GM13976 (cell line): ENCODE measurements at places on chromosomes 3 and 15.

DNA sequence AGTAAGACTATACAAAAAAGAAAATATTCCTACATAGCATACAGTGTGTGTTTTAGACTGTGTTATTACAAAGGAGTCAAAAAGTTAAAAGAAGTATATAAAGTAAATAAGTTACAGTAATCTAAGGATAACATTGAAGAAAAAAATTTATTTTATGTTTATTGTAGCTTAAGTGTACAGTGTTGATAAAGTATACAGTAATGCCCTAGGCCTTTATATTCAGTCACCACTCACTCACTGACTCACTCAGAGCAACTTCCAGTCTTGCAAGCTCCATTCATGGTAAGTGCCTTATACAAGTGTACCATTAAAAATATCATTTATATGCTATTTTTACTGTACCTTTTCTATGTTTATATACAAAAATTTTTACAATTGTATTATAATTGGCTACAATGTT, 220.1 kb downstream of the BCHE start:
- DNase-seq, result no peak

- DNase-seq, result peak; percentile 52
Observed at GRCh38 chr3:186330772-186331460, 31.1 kb downstream of the DGKG start.

DNA sequence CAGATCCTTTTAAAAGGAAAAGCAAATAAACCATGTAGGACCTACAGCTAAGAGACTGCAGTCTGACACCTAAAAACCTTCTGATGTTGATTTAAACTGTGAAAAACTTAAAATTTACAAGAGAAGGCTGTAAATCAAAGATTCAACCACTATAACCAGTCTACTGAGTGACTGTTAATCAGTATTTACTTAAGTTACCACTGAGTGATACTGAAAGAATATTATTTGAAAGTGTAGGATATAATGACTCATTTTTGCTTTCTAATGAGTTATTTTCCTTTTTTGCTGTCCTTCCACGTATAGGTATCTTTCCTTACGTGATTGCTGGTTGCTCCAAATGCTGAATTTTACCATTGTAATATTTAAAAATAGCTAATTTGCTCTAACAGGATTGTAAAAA, 44.6 kb downstream of the RFX7 start:
- peak; percentile 11 for DNase-seq

- no peak for DNase-seq
Observed at GRCh38 chr15:95302206-95302605, 1028.3 kb upstream of the NR2F2 start.

DNA sequence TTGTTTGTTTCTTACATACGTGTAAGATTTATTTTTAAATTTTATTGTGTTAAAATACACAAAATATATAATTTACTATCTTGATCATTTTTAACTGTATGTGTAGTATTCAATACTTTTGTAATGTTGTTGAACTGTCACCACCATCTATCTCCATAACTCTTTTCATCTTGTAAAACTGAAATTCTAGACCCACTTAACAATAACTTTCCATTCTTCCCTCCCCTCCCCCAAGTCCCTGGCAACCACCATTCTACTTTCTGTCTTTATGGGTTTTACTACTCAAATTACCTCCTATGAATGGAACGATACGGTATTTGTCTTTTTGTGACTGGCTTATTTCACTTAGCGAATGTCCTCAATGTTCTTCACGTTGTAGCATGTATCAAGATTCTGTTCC, 262.1 kb upstream of the CHRM5 start:
- no peak for DNase-seq

DNA sequence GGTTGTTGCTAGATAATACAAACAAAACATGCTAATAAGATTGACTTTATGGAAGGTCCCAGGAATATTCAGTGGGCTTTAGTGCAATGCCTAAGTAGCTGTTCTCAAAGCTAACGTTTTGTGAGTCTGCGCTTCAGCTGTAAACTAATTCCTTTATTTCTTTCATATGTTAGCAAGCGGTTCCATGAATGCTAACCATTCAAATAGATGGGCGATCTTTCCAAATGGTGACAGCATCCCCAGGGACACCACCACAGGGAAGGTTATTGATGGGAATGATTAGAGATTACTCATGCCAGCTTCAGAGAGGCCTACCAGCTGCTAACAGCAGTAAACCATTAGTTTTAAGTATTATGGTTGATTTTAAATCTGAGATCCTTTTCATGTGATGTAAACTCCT, 405.7 kb upstream of the MCTP2 start:
- no peak for DNase-seq

DNA sequence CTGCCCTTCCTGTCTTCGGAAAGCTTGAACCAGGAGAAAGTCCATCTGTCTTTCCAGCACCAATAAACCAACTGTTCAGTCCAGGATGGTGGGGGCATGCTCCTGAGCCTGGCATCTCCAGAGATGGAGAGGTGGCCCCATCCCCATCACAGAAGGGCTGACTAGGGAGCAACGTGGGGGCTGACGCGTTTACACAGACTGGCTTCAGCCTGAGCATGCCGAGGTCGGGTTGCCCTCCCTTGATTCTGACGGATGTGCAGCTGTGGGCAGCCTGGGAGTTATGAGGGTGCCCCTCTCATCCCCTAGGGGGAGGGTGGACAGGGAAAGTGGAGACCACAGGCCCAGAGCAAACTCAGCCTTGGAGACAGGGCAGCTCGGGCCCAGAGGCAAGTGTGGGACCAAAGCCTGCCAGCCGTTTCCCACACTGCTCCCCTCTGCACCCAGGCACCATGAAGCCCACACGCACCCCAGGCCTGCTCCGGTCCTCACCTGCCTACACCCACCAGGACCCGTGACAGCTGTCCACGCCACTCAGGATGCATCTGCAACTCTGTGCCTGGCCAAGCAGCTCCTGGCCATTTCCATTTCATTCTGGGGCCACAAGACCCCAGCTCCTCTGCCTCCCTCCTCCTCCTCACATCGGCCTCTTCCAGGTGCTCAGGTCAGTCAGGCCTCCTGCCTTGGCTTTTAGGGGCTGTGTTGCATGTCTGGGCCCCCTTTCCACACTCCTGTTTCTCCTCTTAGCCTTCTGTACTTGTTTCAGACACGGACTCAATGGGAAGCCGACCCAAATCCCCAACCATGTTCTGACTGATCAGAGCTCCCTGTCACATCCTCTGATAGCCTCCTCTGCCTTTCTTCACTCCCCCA, 48.2 kb upstream of the SLC41A3 start:
- no peak for DNase-seq

- DNase-seq, result peak; percentile 42
Observed at GRCh38 chr15:33735637-33736247, 232.6 kb upstream of the CHRM5 start.

GRCh38 chr3:100425316-100425715, 24.0 kb downstream of the LNP1 start:
- no peak for DNase-seq

DNA sequence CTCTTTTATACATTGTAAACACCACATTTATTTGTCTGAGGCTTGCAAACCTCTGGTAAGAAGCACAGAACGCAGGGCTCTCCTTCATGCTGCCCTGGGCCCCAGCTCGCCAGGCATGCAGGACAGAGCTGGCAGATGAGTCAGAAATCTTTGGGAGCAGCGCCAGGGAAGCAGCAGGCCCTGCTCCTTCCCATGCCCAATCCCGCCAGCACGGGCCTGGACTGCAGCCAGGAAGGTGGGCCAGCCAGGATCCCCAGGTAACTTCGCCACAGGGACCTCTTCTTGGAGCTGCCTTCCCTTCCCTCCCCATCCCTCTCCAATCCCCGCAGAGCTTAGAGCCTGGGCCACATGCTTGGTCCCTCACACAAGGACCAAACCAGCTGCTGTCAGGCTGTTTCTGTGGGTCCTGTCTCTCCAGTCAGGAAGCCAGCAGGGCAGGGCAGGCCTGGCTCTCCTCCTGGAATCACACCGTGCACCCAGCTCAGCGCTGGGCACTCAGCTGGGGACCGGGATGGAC, 8.8 kb downstream of the STOML1 start:
- no peak for DNase-seq

DNA sequence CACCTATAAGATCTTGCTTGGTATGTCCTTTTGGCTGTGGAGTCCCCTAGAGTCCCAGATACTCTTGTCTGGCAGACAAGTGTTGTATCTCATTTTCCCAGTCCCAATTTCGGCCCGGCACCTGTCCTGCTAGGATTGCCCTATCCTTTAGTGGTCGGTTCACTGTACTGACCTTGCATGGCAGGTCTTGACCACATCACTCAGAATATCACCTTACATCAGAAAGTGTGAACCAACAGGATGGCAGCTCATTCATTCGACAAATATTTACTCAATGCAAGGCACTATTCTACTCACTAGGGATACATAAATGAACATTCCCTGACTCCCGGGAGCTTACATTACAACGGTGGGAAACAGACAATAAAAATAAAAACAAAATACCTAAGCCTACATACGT, 5.7 kb upstream of the CCDC80 start:
- no peak for DNase-seq

DNA sequence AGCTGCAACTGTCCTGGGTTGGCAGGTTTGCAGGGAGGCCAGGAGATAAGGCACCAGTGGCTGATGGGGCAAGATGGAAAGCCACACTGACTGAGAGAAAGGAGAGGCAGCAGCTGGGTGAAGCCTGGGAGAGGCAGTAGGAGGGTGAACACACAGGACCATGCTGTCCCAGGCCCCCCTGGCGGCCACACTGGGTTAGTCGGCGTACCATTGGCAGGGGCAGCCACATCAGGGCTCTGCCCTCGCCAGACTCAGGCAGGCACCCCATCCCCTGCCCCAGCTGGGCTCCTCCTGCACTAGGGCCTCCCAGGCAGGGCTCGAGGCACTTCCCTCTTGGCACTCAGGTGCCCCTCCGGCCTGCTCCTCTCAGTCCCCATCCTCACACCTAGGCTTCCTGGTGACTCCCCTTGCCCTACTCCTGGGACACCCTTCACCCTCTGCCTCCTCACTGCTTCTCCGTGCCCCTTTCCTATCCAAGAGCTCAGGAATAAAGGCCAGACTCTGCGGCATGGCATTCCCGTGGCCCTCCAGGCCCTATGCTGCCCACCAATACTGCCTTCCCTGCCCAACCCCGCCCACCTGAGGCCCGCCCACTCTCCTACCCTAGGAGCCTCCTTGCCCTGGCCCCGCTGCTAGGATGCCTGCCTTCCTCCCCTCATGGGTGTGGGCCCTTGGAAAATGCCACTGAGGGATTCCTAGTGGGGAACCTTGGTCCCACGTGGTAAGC, 28.7 kb upstream of the DUSP7 start:
- DNase-seq, result no peak

GRCh38 chr15:44542596-44542995, 5.6 kb downstream of the EIF3J start:
- DNase-seq, result no peak

DNA sequence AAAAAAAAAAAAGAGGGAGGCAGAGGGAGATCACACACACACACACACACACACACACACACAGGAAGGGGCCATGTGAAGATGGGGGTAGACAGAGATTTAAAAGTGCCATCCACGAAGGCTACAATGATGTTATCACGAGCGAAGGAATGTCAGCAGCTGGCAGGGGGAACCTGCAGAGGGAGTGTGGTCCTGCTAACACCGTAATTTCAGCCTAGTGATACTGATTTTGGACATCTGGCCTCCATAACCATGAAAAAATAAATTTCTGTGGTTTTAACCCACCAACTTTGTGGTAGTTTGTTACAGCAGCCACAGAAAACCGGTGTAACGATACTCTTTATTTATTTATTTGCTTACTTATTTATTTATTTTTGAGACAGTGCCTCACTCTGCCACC, 76.0 kb downstream of the TMCO5A start:
- no peak for DNase-seq

DNA sequence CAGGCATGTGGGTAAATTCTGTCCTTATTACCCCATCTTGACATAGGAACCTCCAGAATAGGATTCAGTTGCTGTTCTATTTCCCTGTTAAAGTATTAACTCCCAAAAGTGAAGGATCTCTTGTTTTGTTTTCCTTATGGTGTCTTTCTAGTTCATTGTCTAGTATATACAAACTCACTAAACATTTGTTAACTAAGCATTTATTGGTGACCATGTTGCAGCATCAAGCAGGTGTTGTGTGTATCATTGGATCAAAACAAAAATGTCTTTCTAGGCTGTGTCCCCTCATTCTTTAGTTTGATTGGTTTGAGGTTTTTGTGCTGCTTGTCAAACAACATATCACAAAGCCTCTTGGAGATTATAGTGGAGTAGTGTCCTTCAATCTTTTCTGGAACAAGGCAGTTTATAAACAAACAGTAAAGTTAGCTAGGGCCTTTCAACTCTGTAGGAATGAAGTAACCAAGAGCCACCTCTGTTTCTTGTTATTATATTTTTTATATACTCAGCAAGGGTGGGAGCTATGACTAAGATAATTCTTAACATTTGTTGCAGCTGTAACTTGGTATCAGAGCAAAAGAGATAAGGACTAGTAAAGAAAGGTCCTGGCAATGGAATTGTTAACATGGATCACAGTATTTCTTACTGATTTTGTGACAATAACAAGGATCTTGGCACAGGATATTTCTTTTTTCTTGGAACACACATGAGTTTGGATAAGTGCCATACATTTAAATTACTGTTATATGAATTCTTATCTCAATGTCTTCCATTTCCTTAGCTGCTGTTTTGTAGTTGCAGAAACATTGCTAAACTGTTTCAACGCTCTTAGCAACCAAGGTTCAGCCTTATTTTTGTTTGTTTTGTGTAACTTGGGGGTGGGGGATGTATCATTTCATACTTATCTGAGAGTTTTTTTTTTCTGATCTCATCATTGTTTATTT, 49.3 kb downstream of the TMOD3 start:
- no peak for DNase-seq

GRCh38 chr3:155889212-155889611, 18.8 kb downstream of the GMPS start:
- no peak for DNase-seq

- no peak for DNase-seq
Observed at GRCh38 chr3:10280177-10280529, 12.6 kb downstream of the GHRL start.

GRCh38 chr3:16298891-16299290, 33.9 kb downstream of the OXNAD1 start:
- no peak for DNase-seq

- no peak for DNase-seq
Observed at GRCh38 chr3:88311826-88312225, 162.1 kb downstream of the C3orf38 start.

DNA sequence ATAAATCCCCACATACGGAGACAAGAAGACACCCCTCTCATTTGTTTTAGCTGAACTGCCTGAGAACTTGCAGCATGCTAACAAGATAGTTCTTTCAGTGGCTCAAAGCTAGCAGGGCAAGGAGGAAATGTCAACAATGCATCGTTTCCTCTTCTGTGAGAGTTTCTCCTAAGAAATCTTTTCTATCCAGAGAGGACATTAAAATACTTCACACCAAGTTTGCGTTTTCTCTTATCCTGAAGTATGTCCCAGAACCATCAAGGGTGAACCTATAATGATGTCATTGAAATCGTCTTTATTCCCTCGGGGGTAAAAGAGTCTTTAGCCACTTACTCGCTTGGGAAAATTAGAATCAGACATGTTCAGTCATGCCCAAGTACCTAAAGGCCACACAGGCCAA, 541.7 kb upstream of the MDFIC2 start:
- no peak for DNase-seq
